ENCODE measurements at places on chromosomes 5 and 9.

- DNase-seq = no peak
These were observed 45.5 kb downstream of the SPOCK1 start for GRCh38 chr5:137453483-137454080.

GRCh38 chr5:141050622-141051520 is at the start of gene PCDHB1:
Gene PCDHB1, plus strand, starts transcription at chr5:141051374. Its CDS starts 97 bp downstream, at chr5:141051471.
- no peak for DNase-seq

DNA sequence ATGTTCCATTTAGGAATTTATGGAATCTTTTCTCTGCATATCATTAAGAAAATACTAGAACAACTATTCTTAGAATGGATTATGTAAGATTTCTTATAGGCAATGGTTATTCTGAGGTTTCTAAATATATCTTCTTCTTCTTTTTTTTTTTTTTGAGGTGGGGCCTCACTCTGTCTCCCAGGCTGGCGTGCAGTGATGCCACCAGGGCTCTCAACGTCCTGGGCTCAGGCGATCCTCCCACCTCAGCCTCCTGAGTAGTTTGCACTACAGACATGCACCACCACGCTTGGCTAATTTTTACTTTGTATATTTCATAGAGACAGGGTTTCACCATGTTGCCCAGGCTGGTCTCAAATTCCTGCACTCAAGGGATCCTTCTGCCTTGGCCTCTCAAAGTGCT is 137.2 kb downstream of the SREK1 start:
- no peak for DNase-seq

- no peak for DNase-seq
These were observed 176.6 kb downstream of the GABBR2 start for GRCh38 chr9:98532147-98532546.

DNA sequence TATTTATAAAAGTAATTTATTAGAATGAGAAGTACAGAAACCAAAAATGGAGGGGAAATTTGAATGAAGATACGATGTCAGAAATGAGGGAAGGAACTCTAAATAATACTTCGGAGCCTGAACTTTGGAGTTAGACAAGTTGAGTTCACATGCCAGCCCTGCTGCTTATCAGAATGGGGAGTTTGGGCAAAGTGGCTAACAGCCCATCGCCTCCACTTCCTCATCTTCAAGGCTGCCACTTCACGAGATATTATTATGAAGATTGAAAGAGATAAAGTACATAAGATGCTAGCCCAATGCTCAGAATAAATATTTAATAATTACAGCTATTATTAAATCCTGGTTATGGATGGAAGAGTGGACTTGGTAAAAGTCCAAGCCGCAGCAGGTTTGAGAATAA is 56.2 kb upstream of the ABCA1 start:
- no peak for DNase-seq

DNA sequence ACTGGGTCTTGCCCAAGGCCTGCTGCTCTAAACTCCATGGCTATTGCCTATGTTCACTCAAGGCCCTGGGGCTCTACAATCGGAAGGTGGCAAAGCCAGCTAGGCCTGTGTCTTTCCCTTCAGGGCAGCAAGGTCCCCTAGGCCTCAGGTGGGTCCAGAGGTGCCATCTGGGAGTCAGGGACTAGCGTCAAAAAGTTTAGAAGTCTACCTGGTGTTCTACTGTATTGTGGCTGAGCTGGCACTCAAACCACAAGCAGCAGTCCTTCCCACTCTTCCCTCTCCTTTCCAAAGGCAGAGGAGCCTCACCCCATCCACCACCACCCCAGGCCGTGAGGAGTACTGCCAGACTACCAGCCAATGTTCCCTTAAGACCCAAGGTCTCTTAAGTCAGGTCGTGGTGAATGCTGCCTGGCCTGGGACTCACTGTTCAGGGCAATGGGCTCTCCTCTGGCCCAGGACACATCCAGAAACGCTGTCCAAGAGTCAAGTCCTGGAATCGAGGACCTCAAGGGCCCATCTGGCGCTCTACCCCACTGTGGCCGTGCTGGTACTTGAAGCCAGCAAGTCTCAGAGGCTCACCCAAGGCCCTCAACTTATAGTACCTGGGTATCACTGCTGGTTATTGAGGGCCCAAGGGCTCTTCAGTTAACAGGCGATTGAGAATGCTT is 13.0 kb upstream of the SARDH start:
- no peak for DNase-seq

GRCh38 chr5:153824909-153825308 is 213.8 kb downstream of the FAM114A2 start:
- no peak for DNase-seq

- DNase-seq = no peak
These were observed 25.3 kb upstream of the RECK start for GRCh38 chr9:36011379-36011778.

DNA sequence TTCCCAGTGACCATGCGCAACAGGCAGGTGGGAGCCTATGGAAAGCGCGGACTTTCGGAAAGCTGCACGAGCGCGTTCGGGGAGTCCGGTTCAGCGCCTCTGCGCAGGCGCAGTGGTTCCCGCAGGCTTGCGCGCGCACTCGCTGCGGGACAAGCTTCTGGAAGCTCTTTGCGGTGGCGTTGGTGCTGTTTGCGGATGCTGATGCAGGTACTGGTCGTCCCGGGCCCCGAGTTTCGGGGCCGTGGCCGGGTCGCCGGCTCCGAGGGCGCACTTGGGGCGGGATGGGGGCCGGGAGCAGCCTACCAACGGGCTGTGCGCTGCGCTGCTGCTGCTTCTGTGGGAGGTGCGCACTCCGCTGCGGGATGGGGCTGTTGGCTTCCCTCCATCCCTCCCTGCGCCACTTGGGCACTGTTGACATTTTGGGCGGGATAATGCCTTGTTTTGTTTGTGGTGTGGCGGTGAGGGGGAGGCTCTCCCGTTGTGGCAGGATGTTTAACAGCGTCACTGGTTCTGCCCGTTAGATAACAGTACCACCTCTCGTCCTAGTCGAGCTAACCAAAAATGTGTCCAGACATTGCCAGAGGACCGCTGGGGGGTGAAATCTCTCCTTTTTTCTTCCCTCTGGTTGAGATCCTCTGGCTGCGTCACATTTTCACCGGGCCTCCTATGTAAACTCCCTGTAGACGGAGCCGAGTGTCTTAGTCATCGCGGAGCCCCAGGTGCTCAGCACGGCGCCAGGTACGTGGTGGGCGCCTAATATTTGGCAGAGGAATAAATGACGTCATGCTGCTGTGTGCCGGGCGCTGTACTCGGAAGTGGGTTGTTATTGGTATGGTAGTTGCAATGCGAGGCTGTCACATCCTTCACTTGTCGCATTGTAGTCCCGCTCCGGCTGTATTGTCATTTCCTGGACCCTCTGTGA is at the start of gene ZNF483:
ZNF483 (plus strand) TSS at position 124 of the 922 bp plus-strand sequence. CDS start 2,217 bp downstream, outside the sequence.
- DNase-seq = peak; percentile 76

GRCh38 chr9:33310748-33311147 is 20.4 kb downstream of the NFX1 start:
- no peak for DNase-seq

- no peak for DNase-seq
These were observed 237.5 kb downstream of the TRIM32 start for GRCh38 chr9:116924462-116925110.

DNA sequence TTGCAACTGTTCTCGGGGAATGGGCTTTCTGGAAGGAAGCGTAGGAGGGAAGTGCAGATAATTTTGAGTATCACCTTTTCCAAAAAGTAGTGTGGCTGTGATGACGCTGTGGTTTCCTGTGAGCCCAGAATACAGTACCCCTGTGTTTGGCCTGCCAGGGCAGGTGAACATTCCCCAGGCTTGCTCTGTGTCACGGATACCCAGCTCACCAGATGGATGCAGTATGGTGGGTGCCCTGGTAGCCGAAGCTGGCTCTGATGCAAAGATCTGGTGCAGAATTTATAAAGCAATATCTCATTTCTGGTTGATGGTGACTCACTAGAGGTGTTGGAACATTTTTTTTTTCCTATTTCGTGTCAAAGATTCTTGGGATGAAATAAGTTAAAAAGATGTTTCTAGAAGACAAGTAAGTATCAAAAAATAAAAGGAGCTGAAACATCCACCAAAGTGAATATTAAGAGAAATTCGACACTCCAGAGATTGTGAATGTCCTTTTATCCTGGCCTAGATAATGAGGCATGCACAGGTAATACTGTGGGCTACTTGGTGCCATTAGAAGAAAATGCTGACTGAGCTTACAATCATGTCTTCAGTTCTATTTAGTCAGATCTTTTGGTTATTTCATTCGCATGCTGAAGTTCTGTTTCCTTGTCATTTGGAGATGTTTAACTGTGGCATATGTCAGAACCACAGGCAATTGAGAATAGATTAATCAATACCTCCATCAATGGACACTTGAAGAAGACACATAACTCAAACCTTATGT is 200.1 kb downstream of the GADD45G start:
- no peak for DNase-seq

DNA sequence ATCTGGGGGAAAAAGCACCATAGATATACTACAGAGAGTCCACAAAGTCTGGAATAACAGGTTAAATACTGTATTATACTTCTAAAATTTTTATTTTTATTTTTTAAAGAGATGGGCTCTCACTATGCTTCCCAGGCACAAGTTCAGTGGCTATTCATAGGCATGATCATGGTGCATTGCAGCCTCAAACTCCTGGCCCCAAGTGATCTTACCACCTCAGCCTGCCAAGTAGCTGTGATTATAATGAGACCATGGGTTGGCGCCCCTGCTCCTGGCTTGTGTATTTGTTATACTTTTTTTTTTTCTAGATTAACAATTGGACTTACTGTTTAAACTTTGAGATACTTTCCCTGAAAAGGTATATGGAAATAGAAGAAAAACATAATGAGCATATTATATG is 25.9 kb downstream of the ERBIN start:
- no peak for DNase-seq

GRCh38 chr5:58357121-58357520 is 102.8 kb downstream of the PLK2 start:
- DNase-seq = no peak

DNA sequence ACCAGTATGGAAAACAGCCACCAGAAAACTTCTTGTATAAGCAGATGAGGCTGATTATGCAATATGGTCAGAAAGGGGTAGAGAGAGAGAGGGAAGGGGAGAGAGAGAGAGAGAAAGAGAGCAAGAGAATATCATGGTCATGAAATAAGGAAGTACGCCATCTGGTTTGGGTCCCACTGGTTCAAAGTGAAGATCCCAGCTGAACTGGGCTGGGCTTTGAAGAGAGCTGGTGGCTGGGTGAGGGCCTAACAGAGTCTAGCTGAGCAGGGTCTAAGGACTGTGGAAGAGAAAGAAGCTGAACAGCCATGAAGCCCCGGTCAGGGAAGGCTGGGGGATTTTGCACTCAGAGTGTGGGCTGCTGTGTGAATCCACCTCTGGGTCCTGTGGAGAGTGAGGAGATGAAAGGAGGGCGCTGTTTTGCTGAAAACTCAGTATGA is 14.6 kb downstream of the TRIM14 start:
- DNase-seq = no peak

GRCh38 chr5:179385914-179386313 is 40.7 kb upstream of the ADAMTS2 start:
- no peak for DNase-seq

- DNase-seq = peak; percentile 6
These were observed 35.8 kb upstream of the TLX3 start for GRCh38 chr5:171272996-171273970.

GRCh38 chr5:175746851-175747250 is 89.0 kb downstream of the HRH2 start:
- DNase-seq = no peak

DNA sequence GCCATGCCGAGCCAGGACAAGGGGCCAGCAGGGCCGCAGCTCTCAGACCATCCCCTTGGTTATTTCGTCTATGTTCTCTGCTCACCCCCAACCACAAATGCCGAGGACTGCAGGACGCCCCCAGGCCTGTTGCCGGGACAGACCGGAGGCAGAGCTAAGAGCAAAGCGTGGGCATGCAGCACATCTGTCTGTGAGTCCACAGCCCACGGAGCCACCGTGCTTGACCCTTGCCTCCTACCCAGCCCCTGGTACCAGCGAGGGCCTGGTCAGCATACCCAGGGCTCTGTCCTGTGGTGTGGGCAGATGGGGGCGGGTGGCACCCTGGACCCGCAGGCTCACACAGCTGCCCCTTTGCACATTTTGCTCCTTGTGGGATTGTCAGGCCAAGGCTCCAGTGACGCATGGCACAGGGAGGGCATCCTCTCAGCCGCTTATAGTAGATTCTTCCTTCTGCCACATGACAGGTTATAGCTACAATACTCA is 4.7 kb downstream of the BRD3 start:
- DNase-seq = no peak

GRCh38 chr9:4837261-4838188 is 44.8 kb downstream of the RCL1 start:
- no peak for DNase-seq

DNA sequence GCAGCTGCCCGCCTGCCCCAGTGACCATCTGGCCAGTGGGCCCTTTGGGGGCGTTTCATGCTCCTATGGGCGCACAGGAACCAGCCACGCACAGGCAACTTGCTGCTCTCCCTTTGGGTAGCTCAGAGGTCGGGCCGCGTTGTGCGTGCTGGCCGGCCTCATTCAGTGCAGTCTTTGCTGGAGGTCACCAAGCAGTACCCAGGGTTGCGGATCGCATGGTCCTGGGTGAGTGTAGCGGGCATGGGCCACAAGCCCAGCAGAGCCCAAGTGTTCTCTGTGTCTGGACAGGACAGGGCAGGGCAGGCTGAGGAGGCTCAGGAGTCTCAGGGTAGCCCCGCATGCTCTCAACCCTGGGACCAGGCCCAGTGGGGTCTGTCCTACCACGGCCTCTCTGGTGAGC is 9.9 kb upstream of the MRNIP start:
- DNase-seq = no peak

DNA sequence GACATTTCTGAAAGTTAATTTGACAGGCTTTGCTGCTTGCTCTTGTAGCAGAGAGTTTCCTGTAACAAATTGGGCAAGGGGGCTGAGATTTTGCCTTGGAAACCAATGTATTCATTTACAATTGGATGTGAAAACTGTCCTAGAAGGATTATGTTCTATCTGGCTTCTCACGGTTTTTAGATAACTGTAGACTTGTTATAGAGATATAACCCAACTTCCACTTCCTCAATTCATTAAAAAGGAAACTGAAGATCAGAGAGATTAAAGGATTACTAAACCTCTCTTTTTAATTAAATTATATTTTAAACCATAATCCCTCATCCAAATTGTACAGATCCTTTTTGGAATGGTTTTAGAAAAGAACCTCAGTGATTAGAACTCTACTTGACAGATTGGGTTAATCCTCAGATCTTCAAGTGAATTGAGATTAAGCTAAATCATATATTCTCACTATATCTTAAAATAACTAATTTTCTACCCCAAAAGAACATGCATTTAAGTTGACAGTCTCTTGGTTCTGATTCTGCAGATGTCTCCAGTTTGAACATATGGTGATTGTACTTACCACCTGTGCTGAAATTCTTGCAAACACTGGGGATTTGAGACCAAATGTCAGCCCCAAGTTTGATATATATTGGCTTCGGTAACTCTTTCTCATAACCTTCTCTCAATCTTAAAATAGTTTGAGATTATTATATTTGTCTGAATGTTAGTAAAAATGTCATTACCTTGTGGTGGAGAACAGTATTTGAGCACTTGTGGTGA is 130.1 kb upstream of the C9orf72 start:
- no peak for DNase-seq

GRCh38 chr9:102000956-102001355 is 262.5 kb upstream of the GRIN3A start:
- no peak for DNase-seq
